ENCODE measurements at places on chromosomes 4 and X.

DNA sequence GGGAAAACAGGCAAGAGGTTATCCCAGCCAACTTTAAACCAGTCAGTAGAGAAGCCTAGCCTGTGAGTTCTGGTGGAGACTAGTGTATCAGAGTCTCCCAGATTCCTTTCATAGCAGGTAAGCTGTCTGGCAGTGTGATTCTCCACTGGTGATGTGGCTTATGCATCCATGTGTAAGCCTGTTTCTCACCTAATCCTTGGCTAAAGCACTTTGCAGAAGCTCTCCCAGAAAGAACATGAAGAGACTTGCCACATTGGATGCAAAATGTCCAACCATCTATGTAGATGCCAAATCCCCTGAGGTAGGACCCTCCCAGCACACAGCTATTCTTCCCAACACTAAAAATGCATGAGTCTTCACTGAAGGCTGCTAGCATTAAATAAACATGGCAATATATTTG lies 111.7 kb downstream of the CHRNA9 start:
- no peak for DNase-seq

GRCh38 chrX:27924718-27925117 lies 56.5 kb downstream of the DCAF8L1 start:
- no peak for DNase-seq

DNA sequence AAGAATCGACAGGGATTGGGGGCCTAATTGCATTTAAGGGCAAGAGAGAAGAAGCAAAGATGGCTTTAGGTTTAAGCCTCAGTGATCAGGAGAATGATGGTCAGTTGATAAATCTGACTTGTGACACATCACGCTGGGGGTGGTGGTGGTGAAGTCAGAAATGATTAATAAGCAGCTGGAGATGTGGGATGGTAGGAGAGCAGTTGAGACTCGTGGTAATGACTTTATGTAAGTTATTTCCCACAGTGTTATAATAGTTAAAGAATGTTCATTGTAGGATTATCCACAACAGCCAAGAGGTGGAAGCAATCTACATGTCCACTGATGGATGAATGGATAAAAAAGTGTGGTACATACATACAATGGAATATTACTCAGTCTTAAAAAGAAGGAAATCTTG lies 178.9 kb upstream of the GPC4 start:
- DNase-seq: no peak

DNA sequence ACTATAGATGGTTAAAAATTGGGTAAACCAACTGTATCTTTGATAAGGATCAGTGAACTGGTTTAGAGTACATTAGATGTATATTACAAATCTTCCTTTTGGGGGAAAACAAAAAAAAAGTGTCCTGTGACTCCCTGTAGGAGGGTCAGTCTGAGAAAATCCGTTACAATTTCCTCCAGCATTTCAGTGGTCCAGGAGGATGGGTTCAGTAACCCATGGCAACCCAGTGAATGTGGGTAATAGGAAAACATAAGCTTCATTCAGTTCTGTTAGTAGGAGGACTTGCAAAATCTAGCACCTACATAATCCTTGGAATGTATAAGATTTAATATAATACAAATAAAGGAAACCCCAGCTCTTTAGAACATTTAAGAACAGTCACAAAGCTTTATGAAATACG lies 16.2 kb downstream of the STOX2 start:
- DNase-seq: no peak

DNA sequence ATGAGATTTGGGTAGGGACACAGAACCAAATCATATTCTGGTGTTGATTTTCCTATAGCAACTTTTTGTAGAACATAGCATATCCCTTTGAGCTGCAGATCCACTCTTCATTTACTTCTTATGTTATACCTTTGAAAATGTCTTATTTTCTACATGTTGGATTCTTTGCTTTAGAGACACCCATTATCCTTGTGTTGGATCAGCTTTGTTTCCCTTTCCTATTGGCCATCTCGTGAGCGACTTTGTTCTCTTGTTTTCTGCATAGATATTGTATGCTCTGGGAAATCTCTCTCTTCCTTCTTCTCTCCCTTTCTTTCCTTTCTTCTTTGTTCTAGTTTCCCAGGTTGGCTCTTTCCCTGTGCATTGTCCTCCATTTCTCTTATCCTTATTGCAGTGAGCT lies 59.6 kb downstream of the DRD5 start:
- no peak for DNase-seq

- DNase-seq: no peak
Observed at GRCh38 chr4:74464291-74464690, 19.4 kb downstream of the AREG start.

- no peak for DNase-seq
Observed at GRCh38 chr4:56183344-56183959, 203.8 kb downstream of the AASDH start.

DNA sequence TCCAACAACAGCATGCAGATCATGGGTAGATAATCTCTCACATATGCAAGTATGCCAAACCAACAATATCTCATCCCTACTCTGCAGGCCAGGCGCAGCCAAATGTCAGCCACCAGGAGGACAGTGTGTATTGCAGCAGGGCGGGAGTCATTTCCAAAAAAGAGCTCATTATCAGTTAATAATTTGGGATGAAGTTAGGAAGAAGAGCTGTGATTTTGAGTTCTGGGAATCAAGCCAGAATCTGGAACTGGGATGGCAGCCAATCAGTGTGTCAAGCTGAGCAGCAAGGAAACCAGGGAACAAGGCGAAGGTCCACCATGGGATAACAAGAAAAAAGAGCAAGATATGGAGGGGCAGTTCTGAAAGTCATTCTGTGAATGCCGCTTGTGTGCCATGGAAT lies 88.2 kb upstream of the CAMK2D start:
- no peak for DNase-seq

DNA sequence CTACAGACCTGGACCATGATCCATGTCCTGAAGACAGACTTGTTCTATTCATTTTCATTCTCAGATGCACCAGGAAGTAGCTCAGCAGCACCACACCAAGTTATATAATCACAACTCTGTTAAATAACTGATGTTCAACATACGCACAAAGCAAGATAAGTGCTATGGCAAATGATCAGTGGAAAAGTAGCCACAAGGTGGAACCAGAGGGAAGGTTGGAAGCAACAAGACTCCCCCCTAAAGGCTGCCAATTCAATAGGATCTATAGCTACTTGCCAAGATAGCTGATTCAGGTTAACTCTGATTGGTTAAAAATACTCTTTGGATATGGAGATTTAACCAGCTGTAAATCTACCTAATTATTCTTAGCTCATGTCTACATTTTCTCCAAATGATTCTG lies 23.7 kb upstream of the FAM47B start:
- no peak for DNase-seq

- no peak for DNase-seq
Observed at GRCh38 chr4:39353478-39354253, 12.5 kb downstream of the RFC1 start.

DNA sequence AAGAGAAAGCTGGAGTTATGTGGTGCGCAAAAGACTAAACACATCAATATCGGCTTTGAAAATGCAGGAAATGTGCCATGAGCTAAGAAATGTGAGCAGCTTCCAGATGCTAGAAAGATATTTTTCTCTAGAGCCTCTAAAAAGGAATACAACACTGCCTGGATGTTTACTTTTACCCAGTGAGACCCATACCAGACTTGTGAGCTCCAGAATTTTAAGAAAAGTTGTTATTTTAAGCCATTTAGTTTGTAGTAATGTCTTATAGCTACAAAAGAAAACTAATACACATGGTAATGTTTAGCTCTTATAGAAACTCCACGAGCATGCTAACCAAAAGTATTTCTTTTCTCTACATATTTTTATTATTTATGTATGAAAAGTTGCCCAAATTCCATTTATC lies 1389.4 kb downstream of the C4orf33 start:
- no peak for DNase-seq

DNA sequence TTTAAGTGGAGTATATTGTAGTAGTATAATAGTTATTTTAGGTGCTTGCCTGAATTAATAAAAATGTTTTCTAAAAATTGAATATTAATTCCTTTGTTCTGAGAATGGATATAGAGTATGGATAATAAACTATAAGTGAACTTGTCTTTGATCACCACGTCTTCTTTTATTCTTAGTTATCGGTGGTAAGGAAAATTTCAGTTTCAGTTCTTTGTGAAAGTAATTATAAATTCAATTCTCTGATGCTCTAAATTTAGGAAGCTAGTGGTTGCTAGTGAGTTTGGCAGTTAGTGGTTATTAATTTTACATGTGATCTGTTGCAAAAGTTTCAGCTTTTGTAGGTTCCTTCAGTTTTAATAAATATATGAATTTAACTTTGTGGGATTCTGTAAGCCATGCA lies 30.8 kb downstream of the MRPL1 start:
- no peak for DNase-seq

- no peak for DNase-seq
Observed at GRCh38 chr4:970854-971520, 2.4 kb downstream of the DGKQ start.

- DNase-seq: no peak
Observed at GRCh38 chr4:123298261-123298660, 98.3 kb upstream of the SPRY1 start.

- peak; percentile 53 for DNase-seq
Observed at GRCh38 chr4:826508-827208, 729 bp upstream of the CPLX1 start.

DNA sequence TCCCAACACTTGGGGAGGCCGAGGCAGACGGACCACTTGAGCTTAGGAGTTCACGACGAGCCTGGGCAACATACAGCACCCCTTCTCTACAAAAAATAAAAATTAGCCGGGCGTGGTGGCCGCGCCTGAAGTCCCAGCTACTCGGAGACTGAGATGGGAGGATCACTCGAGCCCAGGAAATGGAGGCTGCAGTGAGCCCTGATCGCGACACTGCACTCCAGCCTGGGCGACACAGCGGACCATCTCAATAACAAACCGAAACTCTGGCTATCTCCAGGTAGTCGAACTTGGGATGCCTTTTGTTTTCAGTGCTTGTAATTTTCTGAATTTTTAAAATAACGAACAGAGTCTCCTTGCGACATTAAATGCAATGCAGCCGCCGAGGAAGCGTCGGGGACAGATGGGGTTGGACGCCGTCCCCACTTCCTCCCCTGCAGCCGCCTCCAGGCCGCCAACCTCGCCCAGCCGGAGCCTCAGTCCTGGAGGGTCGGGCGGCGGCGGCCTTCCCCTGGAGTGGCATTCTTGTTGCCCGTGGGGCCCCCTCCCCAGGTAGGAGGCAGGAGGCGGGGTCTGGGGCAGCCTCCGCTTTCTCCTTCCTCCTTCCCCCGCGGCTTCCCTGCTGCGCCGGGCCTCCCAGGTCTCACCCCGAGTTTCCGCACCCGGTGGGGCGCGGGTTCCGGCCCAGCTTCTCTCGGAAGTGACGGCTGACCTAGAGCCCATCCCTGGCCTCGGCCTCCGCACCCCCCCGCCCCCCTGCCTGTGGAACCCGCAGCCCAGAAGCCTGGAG lies 14.6 kb downstream of the HMX1 start:
- DNase-seq: no peak

GRCh38 chr4:86569103-86569870 lies 24.8 kb upstream of the PTPN13 start:
- DNase-seq: no peak

DNA sequence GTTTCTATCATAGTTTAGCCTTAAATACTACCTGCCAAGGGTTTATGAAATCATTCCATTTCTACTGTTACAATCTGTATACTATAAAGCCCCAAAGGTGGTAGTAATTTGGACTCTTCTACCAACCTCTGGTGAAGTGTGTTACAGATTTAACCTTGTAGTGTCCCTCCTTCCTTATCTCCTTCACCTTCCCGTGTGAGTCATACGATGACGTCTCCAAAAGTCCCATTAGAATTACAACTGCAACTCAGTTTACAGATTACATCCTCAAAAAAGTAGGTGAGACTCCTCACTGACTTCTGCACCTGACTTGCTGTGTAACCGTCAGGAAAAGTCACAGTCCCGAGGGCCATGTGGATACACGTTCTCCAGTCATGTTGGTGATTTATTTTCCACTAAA lies 219.0 kb downstream of the DCTD start:
- DNase-seq: no peak

DNA sequence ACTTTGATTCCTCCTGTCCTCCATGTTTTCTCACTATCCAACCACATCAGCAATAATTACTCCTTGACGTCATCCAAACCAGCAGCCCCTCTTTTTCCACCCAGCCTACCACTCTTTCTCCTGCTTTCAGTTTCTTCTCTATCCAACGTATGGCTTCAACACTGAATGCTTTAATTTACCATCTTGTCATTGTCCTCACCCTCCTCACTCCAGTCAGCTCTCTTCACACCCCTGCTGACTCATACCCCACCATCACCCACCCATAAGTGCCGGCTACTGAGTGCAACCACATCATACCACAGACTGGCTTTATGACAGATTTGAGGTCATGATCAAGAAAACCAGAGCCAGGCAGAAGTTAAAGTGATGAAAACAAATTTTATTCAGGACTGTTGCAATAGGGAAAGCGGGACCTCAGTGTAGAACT lies 9.8 kb upstream of the ANXA5 start:
- no peak for DNase-seq

GRCh38 chr4:124783847-124784246 lies 71.3 kb upstream of the ANKRD50 start:
- DNase-seq: no peak

DNA sequence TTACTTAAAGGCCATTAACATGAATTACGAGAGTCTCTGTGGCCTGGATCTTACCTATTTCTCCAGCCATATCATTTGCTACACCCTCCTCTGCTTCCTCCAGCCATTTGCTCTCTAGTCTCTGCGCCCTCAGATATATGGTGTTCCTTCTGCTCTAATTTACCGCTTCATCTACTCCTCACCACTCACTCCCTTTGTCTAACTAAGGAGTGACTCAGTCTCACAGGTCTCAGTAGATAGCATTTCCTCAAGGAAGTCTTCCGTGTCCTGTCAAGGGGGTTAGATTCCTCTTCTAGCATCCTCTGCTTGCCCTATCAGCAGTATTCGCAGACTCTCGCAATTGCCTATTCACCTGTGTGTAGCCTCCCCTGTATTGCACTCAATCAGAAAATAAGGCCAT lies 892.1 kb upstream of the INTU start:
- no peak for DNase-seq

- DNase-seq: no peak
Observed at GRCh38 chr4:118270492-118270891, 82.3 kb downstream of the PRSS12 start.

DNA sequence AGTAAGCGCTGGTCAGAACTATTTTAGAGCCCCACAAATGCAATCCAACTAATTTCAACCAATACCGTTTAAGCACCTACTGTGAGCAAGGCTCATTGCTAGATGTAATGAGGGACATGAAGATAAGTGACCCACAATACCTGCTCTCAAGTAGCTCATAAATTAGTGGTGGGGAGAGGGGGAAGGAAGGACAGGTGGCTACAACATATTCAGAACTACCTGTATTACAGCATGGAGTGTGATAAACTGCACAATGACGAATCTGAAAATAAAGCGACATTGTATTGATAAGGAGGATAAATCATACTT lies 311.6 kb upstream of the DIAPH2 start:
- no peak for DNase-seq
